Cortex of kidney (tissue), 1 donor: ENCODE measurements at places on chromosomes 2 and 18.

- DNase-seq: no peak
Observed at GRCh38 chr2:190062053-190062452, 476 bp downstream of the MSTN start.

DNA sequence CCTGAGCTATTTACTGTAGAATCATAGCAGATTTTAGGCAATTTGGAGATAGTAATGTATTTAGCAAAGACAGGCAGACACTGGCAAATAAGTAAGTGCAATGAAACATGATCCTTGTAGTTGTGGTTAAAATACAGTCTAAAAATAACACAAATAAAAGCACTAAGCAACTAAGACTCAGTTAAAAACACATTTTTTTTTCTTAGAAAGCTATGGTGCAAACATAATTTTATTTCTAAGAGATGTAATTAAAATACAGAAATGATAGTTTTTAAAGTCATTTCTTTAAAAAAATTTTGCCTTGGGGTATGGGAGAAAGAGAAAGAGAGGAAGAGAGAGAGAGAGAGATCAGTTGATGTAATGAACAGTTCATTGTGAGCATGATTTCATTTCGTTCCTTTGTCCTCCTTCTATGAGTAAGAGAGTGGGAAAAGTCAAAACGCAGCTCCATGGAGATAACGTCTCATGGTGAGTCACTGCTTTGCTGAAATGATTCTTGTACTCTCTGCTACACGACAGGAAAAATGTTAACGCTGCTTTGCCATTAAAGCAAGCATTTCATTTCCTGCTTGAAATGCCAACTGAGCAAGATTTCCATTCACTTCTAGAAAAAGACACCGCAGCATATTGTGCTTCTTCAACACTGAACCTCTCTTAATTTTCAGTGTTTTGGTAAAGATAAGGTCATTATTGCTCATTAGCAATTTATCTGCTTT lies 61.3 kb upstream of the PGAP1 start:
- no peak for DNase-seq

GRCh38 chr2:118844261-118845004 lies 3.0 kb downstream of the EN1 start:
- DNase-seq: no peak

- DNase-seq: no peak
Observed at GRCh38 chr18:50080316-50080715, 114.6 kb downstream of the MYO5B start.

DNA sequence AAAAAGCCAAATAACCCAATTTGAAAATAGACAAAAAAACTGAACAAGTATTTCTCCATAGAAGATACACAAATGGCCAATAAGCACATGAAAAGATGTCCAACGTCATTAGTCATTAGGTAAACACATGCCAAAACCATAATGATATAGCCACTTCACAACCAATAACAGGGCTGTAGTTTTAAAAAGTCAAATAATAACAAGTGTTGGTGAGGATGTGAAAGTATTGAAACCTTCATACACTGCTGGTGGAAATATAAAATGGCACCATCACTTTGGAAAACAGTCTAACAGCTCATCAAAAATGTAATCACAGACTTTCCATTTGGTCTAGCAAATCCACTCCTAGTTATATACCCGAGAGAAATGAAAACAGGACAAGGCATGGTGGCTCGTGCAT lies 144.2 kb upstream of the CYP1B1 start:
- DNase-seq: no peak

- DNase-seq: no peak
Observed at GRCh38 chr2:172181840-172182239, 79.1 kb upstream of the DLX2 start.

DNA sequence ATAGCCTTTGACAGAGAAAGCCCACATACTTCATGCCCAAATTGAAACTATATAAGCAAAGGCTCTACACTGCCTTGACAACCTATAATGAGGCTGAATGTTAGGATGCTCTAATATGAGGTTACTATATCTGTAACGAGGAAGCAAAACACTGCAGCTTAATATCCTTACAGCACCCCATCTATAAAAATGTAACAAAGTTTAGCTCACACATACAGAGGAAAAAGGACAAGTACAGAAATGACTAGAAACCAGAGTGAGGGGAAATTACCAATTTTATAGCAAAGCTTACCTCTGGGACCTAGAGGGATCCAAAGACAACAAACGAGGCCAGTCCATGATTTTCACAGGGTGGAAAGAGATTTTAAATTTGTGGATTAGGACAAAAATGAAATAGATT lies 138.5 kb downstream of the COL4A4 start:
- no peak for DNase-seq

DNA sequence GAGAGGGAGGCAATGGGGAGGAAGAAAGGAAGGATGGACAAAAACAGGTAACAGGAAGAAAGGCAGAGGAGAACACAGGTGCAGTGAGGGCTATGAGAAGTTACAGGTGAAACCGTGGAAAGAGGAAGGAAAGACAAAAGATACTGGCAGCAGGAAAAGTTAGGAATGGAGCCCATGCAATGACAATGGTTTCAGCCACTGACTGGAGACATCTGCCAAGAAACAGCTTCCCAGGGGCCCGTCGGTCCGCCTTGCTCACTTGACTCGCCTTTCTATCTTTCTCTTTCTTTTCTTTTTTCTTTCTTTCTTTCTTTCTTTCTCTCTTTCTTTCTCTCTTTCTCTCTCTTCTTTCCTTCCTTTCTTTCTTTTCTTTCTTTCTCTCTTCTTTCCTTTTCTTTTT lies 37.5 kb downstream of the ST8SIA5 start:
- DNase-seq: no peak

- no peak for DNase-seq
Observed at GRCh38 chr18:27042177-27042576, 142.9 kb downstream of the CHST9 start.

- no peak for DNase-seq
Observed at GRCh38 chr18:79366177-79367094, 29.3 kb upstream of the NFATC1 start.

- DNase-seq: no peak
Observed at GRCh38 chr18:32707147-32707546, 65.7 kb downstream of the KLHL14 start.
